ENCODE measurements at places on chromosomes 12 and 14. TPM values are rescaled to one million over a fixed set of nuclear protein-coding genes. Genes with fewer than 3 reads are reported as not detected.

PPFIBP1 gene
- 102 TPM for total RNA-seq

TMPRSS12 gene
- not detected for total RNA-seq

INSM2 gene
- not detected for total RNA-seq

M6PR gene
- total RNA-seq = 89.7 TPM

SDSL gene
- 0.31 TPM for total RNA-seq

CLEC2D gene
- 12.4 TPM for total RNA-seq

Measured in tongue (tissue), 3 donors.